ENCODE measurements at places on chromosomes 7 and 10.

DNA sequence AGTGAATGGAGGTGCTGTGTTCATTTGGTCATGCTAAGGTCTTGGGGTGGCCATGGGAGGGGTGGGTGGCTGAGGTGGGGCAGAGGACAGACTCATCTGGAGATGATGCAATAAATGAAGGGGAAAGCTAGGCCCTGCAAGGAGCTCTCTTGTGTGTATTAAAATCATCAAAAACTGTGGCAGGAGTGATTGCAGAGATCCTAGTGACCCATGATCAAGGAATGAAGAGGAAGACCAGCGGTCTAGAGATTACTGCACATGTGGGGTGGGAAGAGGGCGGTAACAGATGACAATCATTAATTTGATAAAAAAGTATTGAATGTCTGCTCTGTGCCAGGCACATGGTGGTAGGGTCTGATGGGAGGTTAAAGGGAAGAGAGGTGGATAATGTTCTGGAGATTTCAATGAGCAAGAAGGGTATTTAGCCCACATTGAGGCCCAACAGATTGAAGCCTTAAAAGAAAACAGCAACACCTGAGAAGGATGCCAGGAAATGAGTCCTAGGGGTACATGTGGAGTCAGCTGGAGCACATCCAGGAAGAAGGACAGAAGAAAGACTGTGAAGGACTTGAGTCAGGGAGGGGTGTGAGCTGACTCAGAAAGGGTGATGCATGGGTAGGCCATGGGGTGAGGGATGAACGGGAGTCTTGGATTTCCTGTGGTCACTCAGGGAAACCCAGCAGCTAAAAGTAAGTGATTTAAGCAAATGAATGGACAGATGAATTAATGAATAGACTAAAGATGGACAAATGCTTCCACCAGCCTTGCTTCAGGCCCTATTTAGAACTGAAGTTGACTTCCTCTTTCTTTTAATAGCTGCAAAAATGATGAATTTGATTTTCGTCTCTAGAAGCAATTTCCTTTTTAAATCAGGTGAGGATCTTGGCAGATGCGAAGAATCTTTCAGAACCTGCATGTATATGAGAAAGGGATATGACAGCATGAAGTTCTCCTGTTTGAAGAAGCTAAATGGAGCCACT is 83.1 kb upstream of the IGFBP3 start:
- no peak for DNase-seq

DNA sequence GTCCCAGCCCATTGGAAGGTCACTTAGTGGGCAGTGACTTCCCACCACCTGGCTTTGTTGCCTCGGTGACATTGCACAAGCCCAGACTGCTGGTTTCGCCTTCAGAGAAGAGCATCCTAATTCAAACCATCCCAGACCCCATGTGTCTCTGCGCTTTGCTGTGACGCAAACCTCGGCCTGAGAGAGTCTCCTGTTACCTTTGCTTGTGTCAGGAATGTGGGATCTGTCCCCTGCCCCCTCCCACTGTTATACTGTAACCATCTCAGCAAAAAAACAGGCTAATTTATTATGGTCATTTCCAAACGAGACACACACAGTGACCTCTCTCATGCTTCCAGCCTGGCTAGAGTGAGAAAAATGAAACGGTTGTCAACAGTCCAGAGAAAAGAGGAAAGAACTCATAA is 25.0 kb upstream of the AQP1 start:
- no peak for DNase-seq

DNA sequence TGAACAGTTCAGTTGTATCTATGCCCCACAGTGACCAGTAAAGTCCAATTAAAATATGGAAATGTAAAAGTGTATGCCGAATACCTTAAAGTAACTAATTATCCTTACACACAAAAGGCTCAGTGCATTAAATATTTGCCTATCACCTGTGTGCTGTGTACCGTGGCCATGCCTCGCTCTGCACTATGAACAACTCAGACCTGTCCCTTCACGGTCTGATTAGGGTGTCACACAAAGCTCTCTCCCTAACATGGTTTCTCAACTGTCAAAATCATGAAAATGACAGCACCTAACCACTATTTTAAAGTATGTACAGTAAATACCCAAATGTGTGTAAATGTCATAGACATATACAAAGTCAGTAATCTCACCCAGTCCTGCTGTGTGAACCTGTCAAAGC is 43.1 kb downstream of the STK17A start:
- no peak for DNase-seq

- DNase-seq = no peak
Observed at GRCh38 chr7:149886018-149886415, 12.2 kb downstream of the ATP6V0E2 start.

- no peak for DNase-seq
Observed at GRCh38 chr10:79404231-79404609, 41.2 kb downstream of the ZCCHC24 start.

- no peak for DNase-seq
Observed at GRCh38 chr7:21251151-21251800, 176.6 kb upstream of the SP4 start.

- no peak for DNase-seq
Observed at GRCh38 chr7:137967143-137968018, 34.5 kb downstream of the CREB3L2 start.

DNA sequence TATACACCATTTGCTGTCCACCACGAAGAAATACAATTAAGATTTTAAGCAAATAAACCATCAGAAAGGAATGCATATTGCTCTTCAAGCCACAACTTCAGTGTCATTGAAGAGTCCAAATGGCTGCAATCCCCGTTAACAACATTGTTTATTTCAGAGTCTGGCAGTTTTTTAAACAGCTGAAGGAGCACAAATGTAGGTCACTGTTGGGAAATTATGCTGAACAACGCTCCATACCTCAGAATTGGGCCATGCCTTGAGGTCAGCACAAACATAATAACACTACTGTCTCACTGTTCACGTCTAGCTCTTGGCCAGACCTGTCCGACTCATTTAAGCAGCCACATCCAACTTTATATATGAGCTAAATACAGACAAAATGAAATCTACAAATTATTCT is 453.9 kb upstream of the GHITM start:
- DNase-seq = no peak
